Esophagus squamous epithelium (tissue), 5 donors: ENCODE measurements at places on chromosomes 11 and 22. TPM values are rescaled to one million over a fixed set of nuclear protein-coding genes. Genes with fewer than 3 reads are reported as not detected.
A peak's percentile ranks its signal among the peaks of the same experiment; 100 is the strongest.

DNA sequence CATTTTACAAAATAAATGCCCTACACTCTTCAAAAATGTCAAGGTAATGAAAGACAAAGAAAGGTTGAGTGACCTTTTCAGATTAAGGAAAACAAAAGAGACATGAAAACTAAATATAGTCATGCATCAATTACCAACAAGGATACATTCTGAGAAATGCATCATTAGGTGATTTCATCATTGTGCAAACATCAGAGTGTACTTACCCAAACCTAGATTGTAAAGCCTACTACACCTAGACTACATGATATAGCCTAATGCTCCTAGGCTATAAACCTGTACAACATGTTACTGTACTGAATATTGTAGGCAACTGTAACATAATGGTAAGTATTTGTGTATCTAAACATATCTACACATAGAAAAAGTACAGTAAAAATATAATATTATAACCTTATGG lies 26.7 kb downstream of the INTS4 start:
- no peak for DNase-seq
- no peak overlapping the region for H3K27ac ChIP-seq
- H3K4me3 ChIP-seq: no peak overlapping the region
- H3K4me1 ChIP-seq: no peaks in the 10 kb centered on the region
- H3K36me3 ChIP-seq: no peaks in the 10 kb centered on the region

DNA sequence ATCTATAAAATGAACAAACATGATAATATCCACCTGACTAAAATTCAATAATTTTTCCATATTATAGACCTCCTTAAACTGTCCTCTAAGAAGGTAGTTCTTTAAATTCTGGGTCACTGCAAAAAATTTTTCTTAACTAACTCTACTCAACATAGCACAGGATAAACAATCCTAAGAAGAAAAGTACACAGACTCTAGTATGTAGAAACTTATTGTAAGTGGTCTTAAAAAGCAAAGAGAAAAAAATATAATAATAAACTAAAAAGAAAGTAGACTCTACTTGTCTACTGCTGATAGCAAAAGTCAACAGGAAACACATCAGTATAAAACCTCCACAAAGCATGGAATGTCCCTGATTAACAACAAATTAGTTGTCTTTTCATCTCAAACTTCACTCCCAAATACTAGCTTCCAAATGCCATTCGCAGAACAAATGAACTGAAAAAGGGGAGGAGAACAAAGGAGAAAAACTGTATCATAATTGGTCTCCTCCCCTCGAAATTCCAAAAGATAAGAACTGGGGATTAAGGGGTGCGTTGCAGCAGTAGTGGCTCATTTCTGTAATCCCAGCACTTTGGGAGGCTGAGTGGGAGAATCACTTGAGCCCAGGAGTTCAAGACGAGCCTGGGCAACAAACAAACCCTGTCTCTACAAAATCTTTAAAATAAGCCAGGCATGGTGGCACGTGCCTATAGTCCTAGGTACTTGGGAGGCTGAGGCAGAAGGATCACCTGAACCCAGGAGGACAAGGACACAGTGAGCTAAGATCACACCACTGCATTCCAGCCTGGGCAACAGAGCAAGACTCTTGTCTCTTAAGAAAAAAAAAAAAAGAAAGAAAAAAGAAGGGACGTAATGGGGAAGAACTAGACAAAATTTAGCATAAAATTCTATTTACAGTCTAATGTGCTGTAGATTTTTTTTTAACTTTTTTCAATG lies 6.5 kb downstream of the FCHSD2 start:
- no peaks in the 10 kb centered on the region for H3K27me3 ChIP-seq
- H3K4me3 ChIP-seq: no peak overlapping the region
- no peaks in the 10 kb centered on the region for H3K4me1 ChIP-seq
- no peaks in the 10 kb centered on the region for H3K36me3 ChIP-seq
- H3K27ac ChIP-seq: no peak overlapping the region
- no peak for DNase-seq

- DNase-seq: no peak
- H3K27me3 ChIP-seq: no peaks in the 10 kb centered on the region
- no peak overlapping the region for H3K4me3 ChIP-seq
Measured at GRCh38 chr11:97854357-97854756, 1166.4 kb upstream of the CNTN5 start.

DNA sequence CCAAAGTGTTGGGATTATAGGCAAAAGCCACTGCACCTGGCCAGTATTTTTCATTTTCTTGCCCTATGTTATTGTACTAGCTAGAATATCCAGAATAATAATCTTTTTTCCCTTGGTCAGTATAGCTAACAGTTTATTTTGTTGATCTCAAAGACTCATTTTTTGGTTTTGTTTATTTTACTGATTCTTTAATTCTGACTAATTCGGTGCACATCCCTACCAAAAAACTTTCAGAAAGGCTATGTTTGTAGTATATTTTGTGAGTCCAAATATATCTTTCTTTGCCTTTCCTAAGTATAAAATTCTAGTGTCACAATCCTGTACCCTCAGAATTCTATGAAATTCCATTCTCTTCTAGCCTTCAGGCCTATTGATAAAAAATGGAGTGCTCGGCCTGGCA lies 84.3 kb downstream of the PHF21A start:
- H3K4me3 ChIP-seq: no peak overlapping the region
- no peaks in the 10 kb centered on the region for H3K36me3 ChIP-seq
- H3K27ac ChIP-seq: no peak overlapping the region
- H3K27me3 ChIP-seq: no peaks in the 10 kb centered on the region
- H3K4me1 ChIP-seq: peaks cover 21% of the 10 kb centered on the region

- H3K4me1 ChIP-seq: peaks cover 24% of the 10 kb centered on the region
- H3K27me3 ChIP-seq: peaks cover 14% of the 10 kb centered on the region
- peak overlapping the region; percentile 47 for H3K4me3 ChIP-seq
- peak overlapping the region; percentile 76 for H3K27ac ChIP-seq
Measured at GRCh38 chr11:128693416-128693712, 508 bp upstream of the FLI1 start.

GRCh38 chr11:66112601-66113499 lies 42.8 kb downstream of the PACS1 start:
- H3K27ac ChIP-seq: peak overlapping the region; percentile 62
- peaks cover 18% of the 10 kb centered on the region for H3K4me1 ChIP-seq
- H3K27me3 ChIP-seq: no peaks in the 10 kb centered on the region

- H3K27ac ChIP-seq: no peak overlapping the region
- peaks cover 18% of the 10 kb centered on the region for H3K4me1 ChIP-seq
- no peaks in the 10 kb centered on the region for H3K27me3 ChIP-seq
Measured at GRCh38 chr22:37996515-37997246, 12.3 kb upstream of the SOX10 start.

GRCh38 chr11:67664696-67665540 lies 9.5 kb downstream of the ALDH3B2 start:
- no peaks in the 10 kb centered on the region for H3K36me3 ChIP-seq
- no peak for DNase-seq
- H3K4me1 ChIP-seq: no peaks in the 10 kb centered on the region

DNA sequence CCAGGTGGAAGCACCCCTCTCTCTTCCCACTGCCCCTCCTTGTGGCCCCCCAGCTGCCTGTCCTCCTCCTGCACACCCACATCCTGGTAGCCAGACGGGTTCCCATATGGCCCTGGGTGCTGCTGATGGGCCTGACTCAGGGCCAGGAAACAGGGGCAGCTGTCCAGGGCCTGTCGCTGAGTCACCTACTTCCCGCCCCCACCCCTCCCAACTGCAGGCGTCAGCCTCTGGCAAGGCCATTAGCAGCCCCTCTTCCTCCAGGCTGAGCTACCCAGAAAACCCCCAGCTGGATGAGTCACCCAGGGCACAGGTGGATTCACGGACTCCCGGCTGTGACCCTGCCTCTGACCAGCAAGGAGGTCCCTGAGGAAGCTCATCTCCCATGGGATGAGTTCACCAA lies 6.9 kb upstream of the GAL start:
- H3K4me1 ChIP-seq: peaks cover 8% of the 10 kb centered on the region
- no peaks in the 10 kb centered on the region for H3K36me3 ChIP-seq
- no peak for DNase-seq
- H3K27ac ChIP-seq: no peak overlapping the region
- no peak overlapping the region for H3K4me3 ChIP-seq

DNA sequence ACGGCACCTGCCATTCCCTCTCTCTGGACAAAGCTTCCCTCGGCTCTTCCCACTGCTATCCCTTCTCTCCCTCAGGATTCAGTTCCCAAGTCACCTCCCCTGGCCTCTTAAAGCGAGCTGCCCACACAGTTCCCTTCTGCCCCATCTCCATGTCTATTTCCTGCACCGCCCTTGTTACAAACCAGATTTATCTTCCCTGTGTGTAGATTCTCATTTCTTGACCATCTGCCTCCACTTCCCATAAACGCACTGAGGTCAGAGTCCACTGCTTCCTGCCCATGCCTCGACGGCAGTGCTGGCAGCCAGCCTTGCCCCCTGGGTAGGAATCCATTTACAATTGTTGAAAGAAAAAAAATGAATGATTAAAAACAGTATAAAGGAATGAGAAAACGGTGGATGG lies 11.6 kb upstream of the APOBEC3B start:
- DNase-seq: no peak
- no peak overlapping the region for H3K27ac ChIP-seq
- no peaks in the 10 kb centered on the region for H3K4me1 ChIP-seq
- no peak overlapping the region for H3K4me3 ChIP-seq

DNA sequence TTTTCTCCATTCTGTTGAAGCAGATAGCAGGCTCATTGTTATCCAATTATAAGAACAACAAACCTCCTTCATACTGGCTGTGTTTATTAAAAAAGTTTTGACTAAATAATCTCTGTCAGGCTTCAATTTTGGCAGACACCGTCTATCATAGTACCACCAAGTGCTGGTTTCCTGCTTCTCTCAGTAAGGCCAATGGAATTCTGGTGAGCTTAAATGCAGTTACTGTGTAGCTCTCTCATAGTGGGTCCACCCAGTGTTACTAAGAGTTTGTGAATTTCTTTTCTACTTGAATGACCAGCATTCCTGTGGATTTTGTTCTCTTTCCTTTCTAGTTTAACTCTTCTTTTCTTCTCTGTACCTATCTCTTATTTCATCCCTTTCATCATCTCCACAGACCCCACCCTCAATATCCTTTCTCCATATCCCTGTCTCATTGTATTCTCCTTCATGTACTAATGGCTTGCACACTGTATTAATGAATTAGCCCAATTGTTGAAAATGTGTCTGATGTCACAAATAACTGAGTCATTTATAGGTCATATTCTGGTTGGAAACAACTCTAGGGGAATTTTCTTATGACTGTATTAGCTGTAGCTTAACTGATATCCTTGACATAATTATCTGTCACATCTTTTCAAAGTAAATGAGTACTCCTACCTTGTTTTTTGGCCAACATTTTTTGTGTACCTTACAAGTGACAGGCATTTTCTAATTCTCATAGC lies 372.1 kb downstream of the FAT3 start:
- no peak overlapping the region for H3K4me3 ChIP-seq
- H3K4me1 ChIP-seq: no peaks in the 10 kb centered on the region
- no peaks in the 10 kb centered on the region for H3K36me3 ChIP-seq
- no peak overlapping the region for H3K27ac ChIP-seq
- no peak for DNase-seq
- H3K27me3 ChIP-seq: no peaks in the 10 kb centered on the region

DNA sequence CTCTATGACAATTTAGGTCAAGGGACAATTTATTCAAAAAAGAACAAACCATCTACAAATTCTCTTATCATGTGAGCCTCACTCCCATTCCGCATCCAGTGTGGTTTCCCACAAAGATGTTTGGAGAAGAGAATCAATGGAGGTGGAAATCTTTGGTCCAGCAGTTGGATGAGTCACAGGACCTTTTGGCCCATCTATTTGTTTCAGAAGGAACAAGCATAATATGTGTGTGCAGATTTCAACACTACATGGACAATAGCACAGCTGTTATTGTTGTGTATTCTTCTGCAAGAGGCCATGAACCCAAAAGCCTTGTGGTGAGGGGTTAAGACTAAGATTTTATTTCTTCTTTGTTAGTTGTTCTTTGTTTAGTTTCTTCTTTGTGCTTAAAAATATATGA lies 61.6 kb downstream of the OR10A6 start:
- DNase-seq: no peak
- H3K4me1 ChIP-seq: no peaks in the 10 kb centered on the region
- H3K27me3 ChIP-seq: no peaks in the 10 kb centered on the region
- no peak overlapping the region for H3K4me3 ChIP-seq
- no peaks in the 10 kb centered on the region for H3K36me3 ChIP-seq

DNA sequence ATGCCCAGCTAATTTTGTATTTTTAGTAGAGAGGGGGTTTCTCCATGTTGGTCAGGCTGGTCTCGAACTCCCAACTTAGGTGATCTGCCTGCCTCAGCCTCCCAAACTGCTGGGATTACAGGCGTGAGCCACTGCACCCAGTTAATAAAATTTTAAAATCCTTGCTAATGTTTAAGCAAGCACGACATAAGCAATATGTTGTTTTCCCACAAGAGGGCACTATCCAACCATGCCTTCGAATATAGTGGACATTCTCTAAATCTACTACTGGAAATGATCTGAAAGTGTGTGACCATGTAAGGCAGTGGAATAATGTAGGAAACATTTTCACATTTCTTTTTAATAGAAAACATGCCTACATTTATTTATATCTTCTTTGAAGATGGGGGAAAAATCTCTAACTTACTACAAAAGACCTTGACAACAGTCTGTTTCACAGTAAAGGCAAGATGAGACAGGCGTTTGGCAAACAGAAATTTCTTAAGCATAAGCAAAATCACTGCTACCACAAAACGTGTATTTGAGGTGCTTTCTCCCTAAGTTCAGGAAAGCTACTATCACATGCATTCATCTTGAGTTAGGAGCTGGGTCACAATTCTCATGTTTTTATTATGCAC lies 38.2 kb downstream of the PITPNB start:
- H3K4me3 ChIP-seq: no peak overlapping the region
- H3K4me1 ChIP-seq: peaks cover 23% of the 10 kb centered on the region
- peak overlapping the region; percentile 6 for H3K27ac ChIP-seq
- no peaks in the 10 kb centered on the region for H3K36me3 ChIP-seq
- H3K27me3 ChIP-seq: no peaks in the 10 kb centered on the region

- no peaks in the 10 kb centered on the region for H3K36me3 ChIP-seq
- H3K4me1 ChIP-seq: no peaks in the 10 kb centered on the region
- H3K27me3 ChIP-seq: no peaks in the 10 kb centered on the region
- no peak overlapping the region for H3K27ac ChIP-seq
- no peak for DNase-seq
Measured at GRCh38 chr11:21622995-21623394, 569.9 kb upstream of the ANO5 start.

- H3K4me3 ChIP-seq: no peak overlapping the region
- no peaks in the 10 kb centered on the region for H3K27me3 ChIP-seq
- peaks cover 8% of the 10 kb centered on the region for H3K4me1 ChIP-seq
- H3K36me3 ChIP-seq: no peaks in the 10 kb centered on the region
Measured at GRCh38 chr11:130854483-130854882, 61.8 kb downstream of the SNX19 start.

GRCh38 chr11:74543991-74544390 lies 48.4 kb upstream of the POLD3 start:
- no peak overlapping the region for H3K4me3 ChIP-seq
- no peak for DNase-seq
- H3K27me3 ChIP-seq: no peaks in the 10 kb centered on the region
- H3K27ac ChIP-seq: no peak overlapping the region
- no peaks in the 10 kb centered on the region for H3K36me3 ChIP-seq
- H3K4me1 ChIP-seq: peaks cover 9% of the 10 kb centered on the region

The RASSF10 gene
- 15.2 TPM for total RNA-seq

The SLC3A2 gene
- 138 TPM for total RNA-seq

The BRD1 gene
- 26.3 TPM for total RNA-seq

The HSPB2 gene
- not detected for total RNA-seq

The FIBIN gene
- 67.5 TPM for total RNA-seq
